ENCODE measurements at places on chromosomes 11 and 22.

GRCh38 chr11:116371146-116371545 lies 401.6 kb downstream of the BUD13 start:
- H3K27me3 ChIP-seq: peaks cover 9% of the 10 kb centered on the region
- H3K4me1 ChIP-seq: peaks cover 11% of the 10 kb centered on the region
- no peaks in the 10 kb centered on the region for H3K36me3 ChIP-seq
- H3K4me3 ChIP-seq: no peak overlapping the region
- H3K27ac ChIP-seq: no peak overlapping the region

GRCh38 chr11:109017489-109017888 lies 352.6 kb downstream of the DDX10 start:
- H3K27ac ChIP-seq: no peak overlapping the region
- peaks cover 2% of the 10 kb centered on the region for H3K27me3 ChIP-seq
- no peaks in the 10 kb centered on the region for H3K4me1 ChIP-seq
- no peaks in the 10 kb centered on the region for H3K36me3 ChIP-seq
- no peak overlapping the region for H3K4me3 ChIP-seq
- DNase-seq: no peak

DNA sequence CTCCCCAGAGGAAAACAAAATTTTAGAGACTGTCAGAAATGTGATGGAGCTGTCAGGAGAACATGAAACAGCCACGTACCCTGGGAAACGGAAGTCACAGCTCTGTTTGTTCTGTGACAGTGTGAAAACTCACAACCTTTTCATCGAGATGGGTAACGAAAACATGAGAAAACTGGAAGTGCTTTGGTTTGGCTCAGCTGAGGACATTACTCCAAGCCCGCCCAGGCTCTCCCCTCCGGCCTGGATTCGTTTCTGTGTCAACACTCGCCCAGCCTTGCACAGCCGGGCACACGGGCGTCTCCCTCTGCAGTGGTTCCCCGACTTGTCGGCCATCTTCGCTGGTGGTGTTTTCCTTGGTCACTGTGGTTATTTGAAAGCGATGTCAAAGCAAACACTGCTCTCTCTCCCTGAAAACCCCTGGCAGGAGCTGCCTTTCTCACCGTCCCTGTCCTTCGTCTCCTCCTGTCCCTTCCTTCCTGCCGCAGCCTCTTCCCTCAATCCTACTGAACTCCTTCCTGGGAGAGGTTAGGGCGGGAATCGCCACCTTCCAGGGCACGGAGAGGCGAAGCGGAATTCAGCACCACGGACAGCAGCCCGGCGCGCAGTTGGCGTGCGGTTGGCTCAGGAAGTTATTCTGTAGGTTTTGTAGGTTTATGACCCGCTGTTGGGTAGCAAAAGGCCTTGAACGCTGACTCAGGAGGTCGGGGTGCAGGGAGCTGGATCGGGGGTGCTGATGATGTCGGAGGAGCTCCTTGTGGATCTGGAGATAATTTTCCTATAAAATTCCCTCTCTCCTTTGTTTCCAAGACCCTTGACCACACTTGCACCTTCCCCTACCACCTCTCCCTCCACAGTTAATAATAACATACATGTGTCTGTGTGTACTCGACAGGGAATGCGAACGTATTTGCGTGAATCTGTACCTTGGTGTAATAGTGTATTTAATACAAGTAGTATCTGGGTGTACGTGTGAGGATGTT lies 13.1 kb upstream of the RPS19BP1 start:
- H3K27ac ChIP-seq: no peak overlapping the region
- no peaks in the 10 kb centered on the region for H3K36me3 ChIP-seq
- peaks cover 20% of the 10 kb centered on the region for H3K27me3 ChIP-seq
- H3K4me3 ChIP-seq: no peak overlapping the region

DNA sequence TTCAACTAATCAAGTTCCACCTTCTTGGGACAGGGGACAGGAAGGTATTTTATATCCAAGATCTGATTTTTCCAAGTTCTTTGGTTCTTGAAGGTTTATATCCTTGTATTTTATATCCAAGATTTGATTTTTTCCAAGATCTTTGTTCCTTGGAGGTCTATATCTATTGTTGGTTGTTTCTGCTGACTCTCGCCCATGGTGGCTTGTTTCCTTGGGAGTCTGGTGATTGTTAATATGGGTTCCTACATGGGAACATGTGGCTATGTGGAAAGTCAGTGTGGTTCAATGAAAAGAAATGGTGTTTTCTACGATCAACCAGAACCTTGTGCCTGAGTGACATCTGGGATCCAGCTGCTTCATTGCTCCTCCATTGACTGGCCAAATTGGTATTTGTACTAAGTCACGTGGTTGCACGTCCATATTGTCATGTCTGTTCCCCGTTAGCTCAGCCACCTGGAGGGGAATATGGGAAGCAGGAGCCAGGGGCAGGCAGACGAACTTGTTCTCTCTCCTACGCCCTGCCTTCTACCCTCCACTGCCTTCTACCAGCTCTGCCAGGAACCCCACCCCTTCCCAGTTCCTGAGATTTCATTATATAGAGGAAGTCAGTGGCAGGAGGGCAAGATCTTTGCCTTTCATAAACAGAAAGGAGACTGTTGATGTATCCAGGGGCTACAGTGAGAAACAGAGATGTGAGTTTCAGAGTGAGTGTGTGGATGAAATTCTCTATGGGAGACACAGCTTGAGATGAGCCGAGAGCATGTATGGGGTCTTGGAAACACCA lies 11.1 kb upstream of the CSF2RB start:
- peaks cover 5% of the 10 kb centered on the region for H3K36me3 ChIP-seq
- no peak overlapping the region for H3K4me3 ChIP-seq
- peak overlapping the region; percentile 17 for H3K27ac ChIP-seq
- DNase-seq: no peak

DNA sequence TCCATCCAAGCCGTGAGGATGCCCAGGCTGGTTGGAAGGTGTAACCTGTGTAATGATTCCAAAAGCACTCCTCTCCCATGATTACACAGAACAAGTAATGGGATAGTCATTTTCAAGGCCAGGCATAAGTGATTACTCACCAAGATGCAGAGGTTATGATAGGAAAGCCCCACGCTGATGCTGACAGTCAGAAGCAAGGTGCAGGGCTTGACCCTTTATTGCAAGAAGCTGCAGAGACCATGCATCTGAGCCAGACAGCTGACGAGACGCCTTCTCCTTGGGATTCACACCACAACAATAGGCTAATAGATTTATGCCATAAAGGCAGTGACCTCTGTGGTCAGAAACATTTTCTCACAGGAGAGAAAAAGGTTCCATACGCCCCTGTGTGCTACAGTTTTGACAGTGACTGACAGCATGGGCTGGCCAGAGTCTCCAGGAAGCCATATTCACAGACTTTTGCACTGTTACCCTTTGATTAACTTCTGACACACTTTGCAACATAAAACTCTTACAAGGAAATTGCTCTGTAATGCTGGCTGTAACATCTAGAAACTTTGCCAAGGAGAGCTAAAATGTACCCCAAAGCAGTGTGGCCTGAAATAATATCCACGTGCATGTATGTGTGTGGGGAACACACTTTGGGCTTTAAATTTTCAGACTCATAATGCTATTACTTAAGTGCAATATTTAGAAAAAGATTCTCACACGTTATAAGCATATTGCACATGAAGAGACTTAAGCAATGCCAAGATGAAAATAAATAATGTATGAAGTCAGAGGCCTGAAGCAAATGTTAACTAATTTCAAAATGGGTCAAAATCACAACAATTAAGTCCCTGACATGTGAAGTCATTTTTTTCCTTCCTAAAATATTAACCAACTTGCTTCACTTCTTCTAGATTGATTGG lies 1079.0 kb upstream of the TENM4 start:
- H3K4me1 ChIP-seq: no peaks in the 10 kb centered on the region

Data from glutamatergic neuron (in vitro differentiated cells).